Purkinje cell (primary cell): ENCODE measurements at places on chromosomes 11 and 22. TPM values are rescaled to one million over a fixed set of nuclear protein-coding genes. Genes with fewer than 3 reads are reported as not detected.

Gene TBCEL
- polyA plus RNA-seq: 14.5 and 17.8 TPM in 2 replicates

Gene MIAT
- 20.1 and 21.0 TPM in 2 replicates for polyA plus RNA-seq

Gene GLYATL2
- polyA plus RNA-seq: 0.24 TPM in 1 of 2 replicates, not detected in the other

Gene XNDC1N
- polyA plus RNA-seq: 2.5 and 10.6 TPM in 2 replicates

Gene VSIG2
- polyA plus RNA-seq: not detected in 2 replicates

Gene SMC1B
- not detected in 2 replicates for polyA plus RNA-seq

Gene MS4A12
- not detected in 2 replicates for polyA plus RNA-seq
